ENCODE measurements at places on chromosomes 1 and 21. TPM values are rescaled to one million over a fixed set of nuclear protein-coding genes. Genes with fewer than 3 reads are reported as not detected.

GRCh38 chr1:15963363-15963967 lies 12.4 kb downstream of the ZBTB17 start:
- DNase-seq = no peak

- no peak for DNase-seq
Measured at GRCh38 chr1:113433184-113433583, 42.9 kb downstream of the MAGI3 start.

GRCh38 chr21:37032293-37032692 lies 25.8 kb downstream of the RIPPLY3 start:
- DNase-seq = no peak

- no peak for DNase-seq
Measured at GRCh38 chr1:26290122-26290881, 10.4 kb downstream of the SH3BGRL3 start.

- no peak for DNase-seq
Measured at GRCh38 chr1:41653574-41653973, 169.1 kb upstream of the EDN2 start.

The LRRC38 gene
- not detected for total RNA-seq

The CD53 gene
- total RNA-seq = not detected

The MAP3K21 gene
- total RNA-seq = not detected
